Activated T-cell treated with anti-CD3 and anti-CD28 coated beads, Interleukin-2, amount 50 U/mL, for 72 hours (primary cell): ENCODE measurements at places on chromosomes 5 and 9.

GRCh38 chr9:86649913-86650312 lies 295.7 kb upstream of the TUT7 start:
- peaks cover 1% of the 10 kb centered on the region for H3K36me3 ChIP-seq
- no peaks in the 10 kb centered on the region for H3K4me1 ChIP-seq
- peaks cover 10% of the 10 kb centered on the region for H3K27me3 ChIP-seq
- DNase-seq, result no peak
- no peak overlapping the region for H3K4me3 ChIP-seq
- no peak overlapping the region for H3K27ac ChIP-seq

- H3K27me3 ChIP-seq, result no peaks in the 10 kb centered on the region
- no peak overlapping the region for H3K27ac ChIP-seq
- H3K4me3 ChIP-seq, result no peak overlapping the region
- no peaks in the 10 kb centered on the region for H3K36me3 ChIP-seq
These were observed 217.0 kb downstream of the FBXL7 start for GRCh38 chr5:15717001-15717400.

DNA sequence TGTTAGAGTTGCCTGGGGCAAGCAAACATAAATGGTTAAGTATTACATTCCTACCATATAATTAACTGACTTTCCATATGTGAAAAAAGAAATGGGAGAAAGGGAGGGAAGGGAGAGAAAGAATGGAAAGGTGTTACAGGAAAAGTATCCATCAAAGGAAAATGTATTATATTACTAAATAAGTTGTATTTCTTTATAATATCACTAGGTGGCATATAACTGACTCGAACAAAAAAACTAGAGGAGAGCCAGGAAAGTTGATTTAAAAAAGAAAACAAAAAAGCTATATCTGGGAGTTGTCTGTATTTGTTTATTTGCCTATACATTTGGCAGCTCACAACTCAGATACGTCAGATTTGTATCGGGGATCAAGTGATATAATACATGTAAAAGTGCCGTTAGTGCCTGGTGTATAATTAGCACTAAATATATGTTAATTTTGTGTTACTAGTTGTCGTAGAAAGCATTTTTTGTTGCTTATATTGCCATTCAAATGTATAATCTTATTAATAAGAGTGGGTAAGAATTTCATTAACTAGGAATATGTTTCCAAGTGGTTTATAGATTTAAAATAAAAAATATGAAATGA lies 59.6 kb upstream of the ADAMTS19 start:
- no peak overlapping the region for H3K27ac ChIP-seq
- no peaks in the 10 kb centered on the region for H3K36me3 ChIP-seq
- DNase-seq, result no peak
- no peaks in the 10 kb centered on the region for H3K4me1 ChIP-seq

- H3K4me3 ChIP-seq, result no peak overlapping the region
- H3K27me3 ChIP-seq, result peaks cover 4% of the 10 kb centered on the region
- H3K4me1 ChIP-seq, result peaks cover 6% of the 10 kb centered on the region
- DNase-seq, result no peak
- no peak overlapping the region for H3K27ac ChIP-seq
These were observed 9.6 kb upstream of the CCDC180 start for GRCh38 chr9:97297889-97298288.

DNA sequence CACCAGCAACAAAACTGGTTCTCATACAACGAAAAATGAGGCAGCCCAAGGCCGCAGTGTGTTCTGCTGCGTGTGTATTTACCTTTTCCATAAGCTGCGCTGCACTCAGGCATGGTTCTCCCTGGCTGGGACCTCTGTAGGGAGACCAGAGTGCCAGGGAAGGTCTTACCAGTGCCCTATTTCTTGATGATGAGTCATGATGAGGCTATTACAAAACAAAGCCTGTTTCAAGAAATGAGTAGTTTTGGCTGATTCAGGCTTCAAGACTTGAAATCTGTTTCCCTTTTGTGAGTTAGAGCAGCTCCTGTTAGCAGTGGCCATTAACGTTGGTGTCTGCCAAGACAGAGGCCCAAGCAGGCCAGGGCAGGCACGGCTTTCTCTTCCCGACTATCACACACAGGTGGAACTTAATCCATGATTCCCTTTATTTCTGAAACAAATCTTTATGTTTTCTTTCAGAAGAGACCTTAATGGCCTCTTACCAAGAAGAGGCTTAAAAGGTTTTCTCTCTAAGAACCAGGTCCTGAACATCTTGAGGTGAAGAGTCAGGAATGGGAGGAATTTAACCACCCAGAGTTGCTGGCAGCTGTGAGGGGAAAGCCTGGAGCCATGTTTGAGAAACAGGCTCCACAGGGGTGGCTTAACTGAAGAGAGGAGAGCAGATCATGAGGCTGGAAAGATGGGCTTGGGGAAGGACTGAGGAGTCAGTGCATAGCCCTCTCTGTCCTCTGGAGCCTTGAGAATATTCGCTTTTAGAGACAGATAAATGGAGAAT lies 41.4 kb upstream of the TIFAB start:
- H3K4me1 ChIP-seq, result peaks cover 18% of the 10 kb centered on the region
- H3K27me3 ChIP-seq, result peaks cover 72% of the 10 kb centered on the region
- H3K36me3 ChIP-seq, result no peaks in the 10 kb centered on the region
- DNase-seq, result no peak
